ENCODE measurements at places on chromosomes 12 and 14. TPM values are rescaled to one million over a fixed set of nuclear protein-coding genes. Genes with fewer than 3 reads are reported as not detected.

Gene TPH2
- total RNA-seq: not detected

Gene SYCP3
- total RNA-seq: not detected

DNA sequence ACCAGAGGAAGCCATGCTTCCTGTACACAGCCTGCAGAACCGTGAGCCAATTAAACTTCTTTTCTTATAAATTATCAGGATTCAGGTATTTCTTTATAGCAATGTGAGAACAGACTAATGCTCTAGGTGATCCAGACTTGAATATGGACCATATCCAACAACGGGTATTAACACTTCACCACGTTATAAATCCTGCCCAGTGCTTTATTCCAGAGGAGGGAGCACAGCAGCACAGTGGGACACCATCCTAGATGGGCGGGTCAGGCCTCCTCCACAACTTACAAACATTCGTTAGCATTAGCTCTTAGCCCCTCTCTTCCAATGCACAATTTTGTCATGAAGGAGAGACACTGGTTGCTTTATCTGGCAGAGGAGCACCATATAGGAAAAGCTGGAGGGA, 66.0 kb downstream of the TMCC3 start:
- DNase-seq: no peak

DNA sequence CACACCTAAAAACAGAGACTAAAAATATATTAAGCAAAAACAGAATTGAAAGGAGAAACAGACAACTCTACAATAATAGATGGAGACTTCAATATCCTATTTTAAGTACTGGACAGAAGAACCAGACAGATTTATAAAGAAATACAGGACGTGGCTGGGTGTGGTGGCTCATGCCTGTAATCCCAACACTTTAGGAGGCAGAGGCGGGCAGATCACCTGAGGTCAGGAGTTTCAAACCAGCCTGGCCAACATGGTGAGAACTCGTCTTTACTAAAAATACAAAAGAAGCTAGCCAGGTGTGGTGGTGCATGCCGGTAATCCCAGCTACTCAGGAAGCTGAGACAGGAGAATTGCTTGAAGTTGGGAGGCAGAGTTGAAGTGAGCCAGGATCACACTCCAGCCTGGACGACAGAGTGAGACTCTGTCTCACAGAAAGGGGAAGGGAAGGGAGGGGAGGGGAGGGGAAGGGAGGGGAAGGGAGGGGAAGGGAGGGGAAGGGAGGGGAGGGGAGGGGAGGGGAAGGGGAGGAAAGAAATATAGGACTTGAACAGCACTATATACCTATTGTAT, 53.0 kb downstream of the CDK17 start:
- DNase-seq: no peak

DNA sequence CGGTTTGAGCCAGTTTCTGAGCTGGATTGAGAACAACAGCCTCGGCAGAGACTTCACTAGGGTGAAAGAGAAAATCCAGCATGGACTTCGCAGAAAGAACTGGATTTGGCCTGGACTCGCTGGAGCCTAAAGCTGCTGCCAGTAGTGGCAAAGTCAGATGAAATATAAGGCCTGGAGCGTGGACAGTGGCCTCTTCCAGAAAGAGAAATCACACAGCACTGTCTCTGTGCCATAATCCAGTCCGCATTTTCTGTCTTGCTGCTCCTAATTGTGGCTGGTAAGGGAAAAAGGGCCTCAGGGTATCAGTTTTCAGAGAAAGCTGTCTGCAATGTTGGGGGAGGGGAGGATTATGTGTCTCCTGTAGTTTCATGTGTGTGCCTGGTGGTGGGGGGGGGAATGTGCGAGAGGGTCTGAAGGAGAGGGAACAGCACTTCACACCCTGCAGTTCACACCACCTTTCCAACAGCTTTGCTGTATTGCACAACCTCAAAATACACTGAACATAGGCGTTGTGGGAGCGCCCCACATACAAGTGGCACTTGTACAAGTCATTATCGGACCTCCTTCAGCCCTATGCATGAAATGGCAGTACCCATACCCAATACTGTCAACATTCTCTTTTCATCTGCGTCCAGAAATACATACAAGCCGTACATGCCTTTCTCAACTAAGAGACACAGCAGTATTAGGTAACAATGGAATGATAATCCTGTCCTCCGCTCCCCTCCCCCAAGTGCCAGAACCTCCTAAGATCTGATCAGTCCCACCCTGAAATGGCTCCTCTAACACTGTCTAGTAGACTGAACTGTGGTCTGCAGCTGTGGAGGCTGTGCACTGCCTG, 107.5 kb upstream of the ATF7IP start:
- DNase-seq: peak; percentile 94

DNA sequence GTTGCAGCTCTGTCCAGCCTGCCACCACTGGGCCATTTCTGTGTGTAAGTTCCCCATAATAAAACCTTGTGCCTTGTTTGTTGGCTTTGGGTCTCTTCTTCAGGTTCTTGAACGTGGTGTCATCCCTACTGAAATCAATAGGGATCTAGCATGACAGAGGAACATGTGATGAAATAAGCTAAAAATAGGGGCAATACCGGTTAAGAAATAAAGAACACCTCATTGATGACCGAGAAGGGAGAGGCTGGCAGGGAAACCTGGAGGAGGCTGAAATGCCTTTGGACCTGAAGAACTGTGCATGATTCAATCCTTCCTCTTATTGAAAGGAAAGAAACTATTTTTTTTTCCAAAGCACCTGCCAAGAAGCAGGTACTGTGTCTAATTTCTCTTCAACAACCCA, 172.3 kb downstream of the PPM1H start:
- no peak for DNase-seq

- DNase-seq: no peak
Measured at GRCh38 chr14:104581521-104581920, 2.0 kb downstream of the C14orf180 start.

GRCh38 chr14:89600950-89601826, 184.2 kb upstream of the FOXN3 start:
- no peak for DNase-seq

Measured in epithelial cell of proximal tubule (primary cell).